ENCODE measurements at places on chromosomes 4 and X.

DNA sequence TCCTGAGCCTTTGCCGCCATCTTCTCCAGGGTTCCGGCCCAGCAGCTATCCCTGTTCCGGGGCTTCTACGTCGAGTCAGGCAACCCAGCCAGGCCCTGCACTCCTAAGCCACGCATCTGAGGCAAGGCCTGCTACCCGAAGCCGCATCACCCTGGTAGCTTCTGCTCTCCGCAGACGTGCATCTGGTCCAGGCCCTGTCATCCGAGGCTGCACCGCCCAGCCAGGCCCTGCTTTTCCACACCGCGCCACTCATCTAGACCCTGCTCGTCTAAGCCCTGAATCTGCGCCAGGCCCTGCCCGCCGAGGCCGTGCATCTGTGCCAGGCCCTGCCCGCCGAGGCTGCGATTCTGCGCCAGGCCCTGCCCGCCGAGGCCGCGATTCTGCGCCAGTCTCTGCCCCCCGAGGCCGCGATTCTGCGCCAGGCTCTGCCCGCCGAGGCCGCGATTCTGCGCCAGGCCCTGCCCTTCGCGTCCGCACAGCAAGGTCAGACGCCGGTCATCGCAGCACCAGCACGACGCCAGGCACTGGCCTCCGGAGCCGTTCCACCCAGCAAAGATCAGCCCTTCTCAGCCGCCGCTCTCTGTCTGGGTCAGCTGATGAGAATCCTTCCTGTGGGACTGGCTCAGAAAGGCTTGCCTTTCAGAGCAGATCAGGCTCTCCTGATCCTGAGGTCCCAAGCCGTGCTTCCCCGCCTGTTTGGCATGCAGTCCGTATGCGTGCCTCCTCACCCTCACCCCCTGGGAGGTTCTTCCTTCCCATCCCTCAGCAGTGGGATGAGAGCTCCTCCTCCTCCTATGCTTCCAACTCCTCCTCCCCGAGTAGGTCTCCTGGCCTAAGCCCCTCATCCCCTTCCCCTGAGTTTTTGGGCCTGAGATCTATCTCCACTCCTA, 75.1 kb downstream of the NUDT10 start:
- H3K27ac ChIP-seq = no peak overlapping the region
- no peaks in the 10 kb centered on the region for H3K4me1 ChIP-seq
- H3K4me3 ChIP-seq = no peak overlapping the region
- H3K36me3 ChIP-seq = no peaks in the 10 kb centered on the region

- H3K27me3 ChIP-seq = no peaks in the 10 kb centered on the region
- no peak overlapping the region for H3K27ac ChIP-seq
- H3K4me1 ChIP-seq = no peaks in the 10 kb centered on the region
- DNase-seq = no peak
These were observed 175.0 kb downstream of the MAPK10 start for GRCh38 chr4:86184901-86185285.

- DNase-seq = no peak
- no peaks in the 10 kb centered on the region for H3K27me3 ChIP-seq
- no peaks in the 10 kb centered on the region for H3K36me3 ChIP-seq
- H3K4me3 ChIP-seq = no peak overlapping the region
These were observed 352.3 kb downstream of the PDGFC start for GRCh38 chr4:156619154-156619934.

DNA sequence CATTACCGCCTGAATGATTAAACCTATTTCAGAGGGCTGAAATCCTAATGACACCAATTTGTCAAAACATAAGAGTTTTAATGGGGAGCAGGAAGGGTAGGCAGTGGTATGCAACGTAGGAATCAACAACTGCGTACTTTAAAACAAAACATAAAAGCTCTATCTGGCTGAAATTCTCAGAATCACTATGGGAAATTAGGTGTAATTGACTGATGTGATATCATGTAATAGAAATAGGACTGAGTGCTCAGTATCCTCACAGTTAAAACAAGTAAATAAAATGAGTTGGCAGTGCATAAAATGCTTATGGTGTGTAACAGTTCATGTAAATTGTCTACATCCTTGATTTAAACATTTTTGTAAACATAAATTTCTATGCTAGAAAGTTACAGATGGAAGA, 13.6 kb upstream of the IGSF1 start:
- no peak overlapping the region for H3K27ac ChIP-seq
- no peaks in the 10 kb centered on the region for H3K4me1 ChIP-seq
- H3K4me3 ChIP-seq = no peak overlapping the region
- no peak for DNase-seq
- H3K27me3 ChIP-seq = no peaks in the 10 kb centered on the region
